Cortex of kidney (tissue), 1 donor: ENCODE measurements at places on chromosomes 3 and 15.

DNA sequence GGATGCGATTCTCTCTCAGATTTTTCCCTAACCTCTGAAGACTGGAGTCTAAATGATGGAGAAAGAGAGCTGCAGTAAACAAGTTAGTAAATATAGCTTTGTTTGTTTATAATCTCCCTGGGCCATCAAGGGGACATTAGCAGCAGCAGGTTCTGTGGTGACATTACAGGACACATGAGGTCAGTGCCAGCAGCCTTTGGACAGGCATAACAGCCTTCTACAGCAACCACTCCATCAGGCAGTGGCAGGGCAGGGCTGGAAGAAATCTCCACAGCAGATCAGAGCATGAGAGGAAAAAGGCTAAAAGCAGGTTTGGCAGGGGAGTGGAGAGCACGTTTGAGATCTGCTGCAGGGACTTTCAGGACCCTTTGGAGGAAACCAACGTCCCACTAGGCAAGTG is 127.6 kb upstream of the ACP3 start:
- DNase-seq, result no peak

GRCh38 chr3:141796081-141796888 is 33.1 kb downstream of the GRK7 start:
- no peak for DNase-seq

DNA sequence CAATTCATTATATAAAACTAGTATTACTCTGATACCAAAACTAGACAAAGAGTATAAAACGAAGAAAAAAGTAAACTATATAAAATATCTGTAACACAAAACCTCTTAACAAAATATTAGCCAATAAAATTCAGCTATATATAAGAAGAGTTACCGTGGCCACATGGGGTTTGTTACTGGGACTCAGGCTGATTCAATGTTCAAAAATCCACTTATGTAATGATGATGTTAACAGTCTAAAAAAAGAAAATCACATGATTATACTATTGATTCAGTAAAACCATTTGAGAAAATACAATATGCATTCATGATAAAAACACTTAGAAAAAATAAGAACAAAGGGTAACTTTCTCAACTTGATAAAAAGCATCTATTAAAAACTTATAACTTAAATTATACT is 18.3 kb downstream of the P2RY1 start:
- no peak for DNase-seq

GRCh38 chr3:59812237-59813147 is 762.7 kb upstream of the CFAP20DC start:
- no peak for DNase-seq

- no peak for DNase-seq
These were observed 129.2 kb upstream of the CADPS start for GRCh38 chr3:63004448-63004847.

DNA sequence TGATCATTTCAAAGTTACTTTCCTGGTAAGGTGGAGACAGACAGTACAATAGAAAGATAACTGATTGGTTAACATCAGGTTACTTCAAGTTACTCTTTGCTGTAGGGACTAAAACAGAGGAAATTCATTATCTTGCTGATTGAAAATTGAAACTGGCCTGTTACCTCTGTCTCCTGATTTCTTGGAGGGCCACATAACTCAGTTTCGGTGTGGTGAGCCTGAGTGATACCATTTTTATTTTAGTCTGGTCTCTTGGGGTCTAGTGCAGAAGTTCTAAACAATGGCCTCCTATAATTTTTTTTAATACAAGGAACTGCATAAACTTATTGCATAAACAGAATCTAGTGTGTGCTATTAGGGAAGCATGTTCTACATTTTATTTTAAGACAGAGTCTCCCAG is 1.2 kb upstream of the ICE2 start:
- DNase-seq, result no peak

GRCh38 chr3:37691213-37691830 is 170.4 kb upstream of the CTDSPL start:
- DNase-seq, result no peak
